ENCODE measurements at places on chromosomes 4 and X. TPM values are rescaled to one million over a fixed set of nuclear protein-coding genes. Genes with fewer than 3 reads are reported as not detected.

PTTG2 gene
- 2.1 TPM for total RNA-seq

TRIM2 gene
- 119 TPM for total RNA-seq

MAMLD1 gene
- 2.5 TPM for total RNA-seq

GIMD1 gene
- total RNA-seq, result not detected

Data from urinary bladder (tissue), 4 donors.